ENCODE measurements at places on chromosomes 5 and 9.

DNA sequence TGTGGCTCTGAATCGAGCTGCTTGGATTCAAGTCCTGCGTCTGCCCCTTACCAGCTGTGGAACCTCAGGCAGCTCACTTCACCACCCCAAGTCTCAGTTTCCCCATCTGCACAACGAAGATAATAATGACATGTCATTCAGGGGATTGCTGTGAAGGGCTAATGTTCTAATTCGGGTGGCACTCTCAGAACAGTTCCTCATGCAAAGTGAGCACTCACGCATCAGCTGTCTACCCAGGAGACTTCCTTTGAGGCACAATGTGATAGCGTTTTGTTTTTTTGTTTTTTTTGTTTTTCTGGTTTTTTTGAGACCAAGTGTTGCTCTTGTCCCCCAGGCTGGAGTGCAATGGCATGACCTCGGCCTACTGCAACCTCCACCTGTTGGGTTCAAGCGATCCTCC is 56.4 kb downstream of the NTNG2 start:
- no peak for DNase-seq

DNA sequence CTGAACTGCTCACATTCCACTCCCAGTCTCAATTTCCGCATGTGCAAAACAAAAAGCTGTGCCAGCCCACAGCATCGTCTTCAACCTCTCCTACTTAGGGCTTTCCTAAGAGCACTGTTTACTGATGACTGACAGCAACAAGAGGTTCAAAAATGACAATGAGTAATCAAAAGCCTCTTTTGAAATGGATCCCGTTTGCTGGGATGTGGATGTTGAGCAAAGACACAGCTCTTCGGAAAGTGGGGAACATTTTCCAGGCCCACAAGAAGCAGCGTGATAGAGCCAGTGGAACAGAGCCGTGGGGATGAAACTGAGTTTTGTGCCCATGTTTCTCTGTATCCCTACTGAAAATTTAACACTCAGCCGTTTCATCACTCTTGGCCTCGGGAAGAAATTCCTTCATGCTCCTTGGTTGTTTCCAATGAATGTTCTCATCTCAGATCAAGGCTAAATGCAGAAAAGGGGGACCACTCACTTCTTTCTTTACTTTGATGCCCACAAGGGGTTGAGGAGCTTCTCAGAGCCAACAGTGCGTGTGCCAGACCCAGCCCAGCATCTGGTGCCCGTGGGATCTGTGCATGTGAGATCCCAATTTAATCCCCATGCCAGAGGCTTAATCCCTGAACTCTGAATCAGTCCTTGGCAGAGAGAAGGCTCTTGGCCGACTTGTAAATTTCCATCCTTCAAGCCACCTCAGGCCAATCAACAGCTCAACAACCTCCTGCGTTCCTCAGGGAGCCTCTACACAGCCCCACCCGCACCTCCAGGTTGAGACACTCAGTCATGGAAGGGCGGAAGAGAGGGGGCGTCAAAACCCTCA is 230.2 kb upstream of the DAPK1 start:
- DNase-seq, result peak; percentile 91

GRCh38 chr5:41721516-41721915 is 148.7 kb downstream of the OXCT1 start:
- peak; percentile 1 for DNase-seq

GRCh38 chr9:101571114-101571513 is 23.7 kb downstream of the PPP3R2 start:
- no peak for DNase-seq

GRCh38 chr5:73896097-73896496 is 270.1 kb downstream of the ARHGEF28 start:
- DNase-seq, result no peak

- peak; percentile 60 for DNase-seq
Observed at GRCh38 chr5:9621379-9621903, 8.7 kb downstream of the TAS2R1 start.

GRCh38 chr9:32171339-32171738 is 213.1 kb upstream of the ACO1 start:
- no peak for DNase-seq

- peak; percentile 64 for DNase-seq
Observed at GRCh38 chr9:109064963-109065702, 51.8 kb upstream of the CTNNAL1 start.

GRCh38 chr5:134018154-134018985 is 13.6 kb upstream of the VDAC1 start:
- DNase-seq, result peak; percentile 50

GRCh38 chr5:67308988-67309688 is 112.5 kb upstream of the CD180 start:
- DNase-seq, result no peak

DNA sequence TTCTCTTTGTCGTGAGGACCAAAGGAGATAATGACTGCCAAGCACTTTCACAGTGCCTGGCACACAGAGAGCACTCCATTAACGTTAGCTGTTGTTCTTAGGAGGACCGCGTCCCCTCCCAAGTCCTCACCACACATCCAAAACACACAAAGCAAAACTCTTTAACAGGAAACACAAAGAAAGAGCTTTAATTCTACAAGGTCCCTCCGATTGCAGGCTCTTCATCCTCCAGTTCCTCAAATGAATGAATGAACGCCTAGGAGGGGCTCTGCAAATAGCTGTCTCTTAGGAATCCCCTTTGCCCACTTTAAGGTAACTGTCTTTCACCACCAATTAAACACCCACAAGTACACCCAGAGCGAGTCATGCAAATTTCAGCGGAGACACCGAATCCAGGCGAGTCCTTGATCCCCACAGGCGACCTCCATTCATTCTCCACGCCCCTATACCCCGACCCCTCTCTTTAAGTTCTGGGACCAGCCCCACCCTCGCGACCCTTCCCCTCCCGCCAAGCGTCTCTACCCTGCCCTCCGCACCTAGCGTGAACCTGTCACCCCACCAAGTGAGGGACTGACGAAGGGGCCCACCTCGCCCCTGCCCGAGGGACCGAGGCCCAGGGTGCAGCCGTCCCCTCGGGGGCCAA is 644 bp downstream of the TSC1 start:
- DNase-seq, result peak; percentile 39

- DNase-seq, result no peak
Observed at GRCh38 chr9:112258106-112258505, 75.3 kb downstream of the PTBP3 start.

DNA sequence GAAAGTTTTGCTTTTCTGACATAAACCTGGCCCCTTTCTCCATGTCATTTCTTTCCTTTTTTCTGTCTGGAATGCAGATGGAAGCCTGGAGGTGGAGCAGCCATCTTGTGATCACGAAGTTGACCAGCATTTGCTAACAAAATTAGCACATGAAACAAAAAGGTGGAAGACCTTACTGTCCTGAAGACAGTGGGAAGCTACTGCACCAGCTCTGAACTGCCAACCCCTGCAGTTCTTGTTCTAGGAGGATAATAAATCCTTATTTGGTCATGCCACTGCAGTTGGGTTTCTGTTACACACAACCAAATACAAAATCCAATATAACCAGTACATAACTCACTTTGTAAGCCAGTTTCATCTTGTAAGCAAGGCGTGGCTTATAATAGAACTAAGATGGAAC is 249.4 kb upstream of the TBCA start:
- no peak for DNase-seq

- peak; percentile 23 for DNase-seq
Observed at GRCh38 chr5:150411245-150411979, 1.3 kb downstream of the CD74 start.

All from GM23248 (cell line).